Activated CD4-positive, alpha-beta T cell treated with anti-CD3 and anti-CD28 coated beads, Interleukin-2, amount 50 U/mL, for 24 hours (primary cell): ENCODE measurements at places on chromosomes 1 and 21.

- DNase-seq = no peak
Measured at GRCh38 chr1:37171691-37172090, 137.4 kb upstream of the GRIK3 start.

DNA sequence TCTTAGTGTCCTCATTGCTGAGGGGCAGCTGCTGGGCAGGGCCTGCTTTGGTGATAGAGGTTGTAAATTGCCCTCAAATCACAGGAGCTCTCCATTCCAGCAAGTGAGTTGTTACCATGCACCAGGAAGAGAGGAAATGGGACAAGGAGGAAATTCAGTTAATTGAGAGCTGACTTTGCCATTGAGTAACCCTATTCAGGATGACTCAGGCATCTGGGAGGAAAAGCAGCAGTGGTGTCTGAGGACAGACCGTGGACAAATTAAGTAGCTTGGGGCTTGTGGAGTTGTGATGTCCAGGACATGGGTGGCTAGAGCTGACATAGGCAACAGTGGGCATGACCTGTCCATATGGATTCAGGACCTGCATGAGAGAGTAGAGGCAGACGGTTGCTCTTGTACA lies 5.9 kb downstream of the ARHGEF10L start:
- no peak for DNase-seq

DNA sequence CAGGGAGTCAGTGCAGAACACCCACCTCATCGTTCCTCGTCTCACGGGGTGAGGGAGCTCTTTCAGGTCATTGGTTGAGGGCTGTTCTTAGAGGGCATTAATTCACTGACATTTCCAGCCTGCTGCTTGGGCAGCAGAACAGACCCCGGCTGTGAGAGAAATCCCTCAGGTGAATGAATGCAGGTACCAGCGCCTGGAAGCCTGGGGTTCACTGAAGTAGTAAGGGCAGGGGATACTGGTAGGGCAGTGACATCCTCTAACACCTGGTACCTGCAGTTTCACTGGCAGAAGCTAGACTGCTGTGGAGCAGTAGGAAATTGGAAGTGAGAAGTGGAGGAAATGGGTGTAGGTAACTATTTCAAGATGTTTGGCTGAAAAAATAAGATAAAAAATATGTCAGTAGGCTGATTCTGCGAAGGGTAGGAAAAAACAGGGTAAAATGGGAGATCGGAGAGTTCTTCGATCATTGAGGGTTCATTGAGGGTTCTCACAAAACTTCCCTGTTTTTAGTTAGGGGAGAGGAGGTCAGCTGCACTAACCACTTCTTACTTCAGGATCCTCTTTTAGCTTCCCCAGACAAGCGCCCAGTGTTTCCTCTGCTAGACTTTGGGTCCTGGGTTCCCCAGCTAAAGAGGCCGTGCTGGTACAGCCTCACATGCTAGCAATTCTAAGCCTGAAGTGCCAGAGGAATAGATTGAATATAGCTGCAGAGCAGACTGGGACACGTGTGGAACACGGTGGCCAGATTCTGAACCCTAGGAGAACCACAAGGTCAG lies 55.2 kb downstream of the RNF220 start:
- DNase-seq = no peak

- DNase-seq = peak; percentile 80
Measured at GRCh38 chr1:150561974-150562445, 12.8 kb downstream of the ADAMTSL4 start.

DNA sequence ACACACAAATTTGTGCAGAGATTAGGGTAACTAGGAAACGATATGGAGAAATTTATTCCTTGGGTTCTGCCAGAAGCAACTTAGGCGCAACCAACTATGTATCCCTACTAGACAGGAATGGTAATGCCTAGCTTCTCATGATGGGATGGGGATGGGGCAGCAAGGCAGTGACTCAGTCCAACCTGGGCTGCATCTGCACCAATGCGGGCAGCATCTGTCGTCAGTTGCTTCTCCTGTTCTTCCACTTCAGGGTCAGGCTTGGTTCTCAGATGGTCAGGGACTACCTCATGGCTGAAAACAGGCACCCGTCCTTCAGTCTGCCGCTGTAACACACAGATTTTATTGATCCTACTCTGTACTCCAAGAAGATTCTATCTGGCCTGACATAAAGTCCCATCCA lies 2.9 kb downstream of the MED8 start:
- no peak for DNase-seq

- DNase-seq = no peak
Measured at GRCh38 chr1:3668148-3668547, 15.8 kb downstream of the TP73 start.

DNA sequence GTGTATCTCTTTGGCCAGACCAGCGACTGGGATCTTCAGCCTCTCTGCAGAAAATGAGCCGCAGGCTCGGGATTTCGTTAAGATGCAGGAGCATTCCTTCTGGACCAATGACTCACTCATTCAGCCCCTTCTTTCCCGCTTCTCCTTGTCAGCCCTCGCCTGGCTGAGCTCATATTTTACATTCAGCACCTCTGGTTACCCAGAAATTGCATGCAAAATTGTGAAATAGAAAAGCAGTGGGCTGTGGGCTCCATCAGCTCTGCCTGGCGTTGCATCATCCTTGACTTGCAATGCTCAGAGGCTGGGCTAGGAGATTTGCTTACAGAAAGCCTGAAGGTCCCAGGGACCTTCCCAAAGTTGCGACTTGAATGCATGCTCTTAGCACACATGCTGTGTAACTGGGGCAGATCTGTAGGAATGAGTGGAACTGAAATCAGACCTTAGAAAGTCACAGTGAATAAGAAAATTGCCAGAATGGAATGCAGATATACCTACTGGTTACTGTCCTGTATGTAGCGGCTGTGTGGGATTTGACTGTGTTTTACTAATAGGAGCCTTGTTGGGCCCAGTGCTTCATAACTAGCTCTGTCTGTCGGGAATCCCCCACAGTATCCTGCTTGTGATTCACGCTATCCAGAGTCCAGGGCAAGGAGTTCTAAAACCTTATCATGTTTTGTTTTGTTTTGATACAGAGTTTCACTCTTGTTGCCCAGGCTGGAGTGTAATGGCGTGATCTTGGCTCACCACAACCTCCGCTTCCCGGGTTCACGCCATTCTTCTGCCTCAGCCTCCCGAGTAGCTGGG lies 444.8 kb downstream of the KIF26B start:
- no peak for DNase-seq

GRCh38 chr1:77757603-77758002 lies 2.0 kb downstream of the USP33 start:
- no peak for DNase-seq

GRCh38 chr1:158945061-158945460 lies 13.7 kb downstream of the PYHIN1 start:
- no peak for DNase-seq

GRCh38 chr1:29756901-29757725 lies 520.8 kb downstream of the PTPRU start:
- no peak for DNase-seq

DNA sequence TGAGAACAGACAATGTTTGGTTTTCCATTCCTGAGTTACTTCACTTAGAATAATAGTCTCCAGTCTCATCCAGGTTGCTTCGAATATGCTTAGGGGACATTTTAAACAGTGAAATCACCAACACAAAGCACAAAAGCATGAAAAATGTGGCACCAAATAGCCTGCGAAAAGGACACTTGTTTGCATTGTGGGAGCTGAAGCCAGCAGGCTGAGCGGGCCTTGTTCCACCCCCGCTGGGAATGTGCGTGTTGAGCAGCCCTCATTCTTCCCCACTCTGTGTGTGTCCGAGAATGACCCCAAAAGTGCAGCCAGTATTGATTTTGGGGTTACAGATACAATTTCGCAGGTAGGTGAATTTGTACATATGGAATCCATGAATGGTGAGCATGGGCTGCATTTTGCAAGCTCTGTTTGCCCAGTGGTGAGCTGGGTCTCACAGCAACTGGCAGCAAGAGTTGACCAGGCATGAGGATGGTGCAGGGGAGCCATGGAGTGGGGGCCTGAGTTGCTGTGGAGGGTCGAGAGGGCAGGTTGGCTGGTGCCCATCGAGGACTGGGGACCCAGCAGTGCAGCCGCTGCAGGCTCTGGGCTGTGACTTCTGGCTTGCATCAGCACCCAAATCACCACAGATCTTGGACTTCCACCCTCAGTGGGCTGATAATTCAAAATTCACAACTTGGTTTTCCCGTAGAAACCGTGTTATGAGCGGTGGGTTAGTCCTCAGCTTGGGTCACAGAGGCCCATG lies 29.4 kb downstream of the NENF start:
- no peak for DNase-seq

- DNase-seq = no peak
Measured at GRCh38 chr1:70284366-70284765, 63.2 kb downstream of the SRSF11 start.

DNA sequence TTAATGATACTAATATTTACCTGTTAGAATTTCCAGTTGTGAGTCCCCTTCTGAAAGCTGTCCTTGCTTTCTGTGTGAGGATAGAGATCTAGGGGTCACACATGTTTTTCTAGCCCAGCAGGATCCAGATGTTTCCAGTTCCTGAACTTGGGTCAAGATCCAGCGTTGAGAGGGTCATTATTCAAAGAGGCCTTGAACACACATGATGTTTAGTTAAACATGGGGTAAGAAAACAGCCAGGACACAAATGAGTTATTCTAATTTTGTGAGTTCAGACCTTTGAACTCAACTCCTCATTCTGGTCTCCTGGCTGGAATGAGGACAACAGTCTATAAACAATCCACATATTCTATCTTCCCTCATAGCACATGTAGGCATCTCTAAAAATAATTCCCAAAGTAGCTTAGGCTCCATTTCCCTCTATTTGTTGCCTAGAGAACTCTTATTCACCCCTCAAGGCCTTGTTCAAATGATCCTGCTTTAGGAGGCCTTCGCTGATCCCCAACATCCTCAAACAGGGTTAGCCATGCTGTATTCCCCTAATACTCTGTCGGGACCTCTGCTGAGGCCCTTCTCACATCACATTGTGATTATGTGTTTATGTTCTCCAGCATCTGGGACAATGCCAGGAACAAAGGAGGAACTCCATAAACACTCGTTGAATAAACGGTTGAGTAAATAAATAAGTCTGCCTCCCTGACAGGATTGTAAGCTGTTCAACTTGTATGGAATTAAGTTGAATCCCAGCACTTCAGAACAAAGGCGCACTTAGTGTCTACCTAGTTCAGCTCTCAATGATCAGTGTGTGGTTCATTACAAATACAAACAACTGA lies 15.0 kb upstream of the KCNN3 start:
- no peak for DNase-seq

DNA sequence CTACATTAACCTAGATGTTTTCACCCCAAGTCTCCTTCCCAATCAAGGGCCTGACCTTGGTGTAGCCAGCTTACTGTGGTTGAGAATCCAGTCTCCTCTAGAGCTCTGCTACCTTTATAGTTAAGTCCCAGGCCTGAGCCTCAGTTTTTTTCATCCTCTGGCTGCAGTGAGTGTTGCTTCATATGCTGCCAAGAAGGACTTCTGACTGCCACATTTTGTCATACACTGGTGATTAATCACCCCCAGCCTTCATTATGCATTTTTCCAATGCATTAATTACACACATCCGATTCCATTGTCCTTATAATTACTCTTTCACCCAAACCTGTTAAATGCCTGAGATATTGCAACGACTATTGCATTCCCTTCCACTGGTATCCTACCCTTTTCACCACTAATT lies 66.3 kb upstream of the FGGY start:
- no peak for DNase-seq

DNA sequence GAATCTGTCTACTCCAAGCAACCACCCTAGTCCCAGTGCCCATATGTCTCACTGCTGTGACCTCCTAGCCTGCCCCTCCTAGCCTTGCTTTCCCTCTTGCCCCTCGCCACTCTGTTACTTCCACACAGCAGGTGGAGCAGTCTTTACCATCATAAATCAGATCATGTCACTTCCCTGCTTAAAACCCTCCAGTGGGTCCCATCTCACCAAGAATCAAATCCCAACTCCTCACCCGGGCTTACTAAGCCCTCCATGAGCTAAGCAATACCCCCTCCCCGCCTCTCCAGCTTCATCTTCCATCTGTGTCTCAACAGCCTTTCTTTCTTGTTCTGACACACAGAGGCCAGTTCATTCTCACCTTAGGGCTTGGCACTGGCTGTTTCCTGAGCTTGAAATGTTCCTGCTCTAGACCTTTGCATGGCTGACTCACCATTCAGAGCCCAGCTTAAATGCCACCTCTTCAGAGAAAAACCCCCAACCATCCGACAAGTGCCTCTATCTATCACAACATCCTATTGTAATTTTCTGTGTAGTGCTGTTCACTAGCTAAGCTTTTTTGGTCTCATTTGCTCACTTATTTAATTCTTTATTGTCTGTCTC lies 22.3 kb downstream of the KNCN start:
- no peak for DNase-seq

GRCh38 chr21:44013380-44014088 lies 1.4 kb downstream of the TRAPPC10 start:
- DNase-seq = no peak

DNA sequence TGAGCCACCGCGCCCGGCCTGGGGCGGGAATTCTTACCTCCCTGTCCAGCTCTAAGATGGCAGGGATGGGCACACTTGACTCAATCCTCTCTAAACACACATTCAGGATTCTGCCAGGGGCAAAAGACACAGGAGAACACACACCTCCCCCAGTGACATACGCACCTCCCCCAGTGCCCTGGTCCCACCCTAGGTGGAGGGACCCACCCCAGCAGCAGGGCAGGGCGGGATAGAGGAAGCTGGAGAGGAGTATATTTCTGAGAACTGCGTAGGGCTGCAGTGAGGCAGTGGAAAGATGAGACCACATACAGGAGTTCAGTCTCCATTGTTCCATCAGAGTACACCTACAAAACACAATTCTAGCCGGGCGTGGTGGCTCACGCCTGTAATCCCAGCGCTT lies 92.5 kb downstream of the SDCCAG8 start:
- DNase-seq = no peak

GRCh38 chr1:57464756-57465155 lies 40.9 kb upstream of the DAB1 start:
- DNase-seq = no peak

DNA sequence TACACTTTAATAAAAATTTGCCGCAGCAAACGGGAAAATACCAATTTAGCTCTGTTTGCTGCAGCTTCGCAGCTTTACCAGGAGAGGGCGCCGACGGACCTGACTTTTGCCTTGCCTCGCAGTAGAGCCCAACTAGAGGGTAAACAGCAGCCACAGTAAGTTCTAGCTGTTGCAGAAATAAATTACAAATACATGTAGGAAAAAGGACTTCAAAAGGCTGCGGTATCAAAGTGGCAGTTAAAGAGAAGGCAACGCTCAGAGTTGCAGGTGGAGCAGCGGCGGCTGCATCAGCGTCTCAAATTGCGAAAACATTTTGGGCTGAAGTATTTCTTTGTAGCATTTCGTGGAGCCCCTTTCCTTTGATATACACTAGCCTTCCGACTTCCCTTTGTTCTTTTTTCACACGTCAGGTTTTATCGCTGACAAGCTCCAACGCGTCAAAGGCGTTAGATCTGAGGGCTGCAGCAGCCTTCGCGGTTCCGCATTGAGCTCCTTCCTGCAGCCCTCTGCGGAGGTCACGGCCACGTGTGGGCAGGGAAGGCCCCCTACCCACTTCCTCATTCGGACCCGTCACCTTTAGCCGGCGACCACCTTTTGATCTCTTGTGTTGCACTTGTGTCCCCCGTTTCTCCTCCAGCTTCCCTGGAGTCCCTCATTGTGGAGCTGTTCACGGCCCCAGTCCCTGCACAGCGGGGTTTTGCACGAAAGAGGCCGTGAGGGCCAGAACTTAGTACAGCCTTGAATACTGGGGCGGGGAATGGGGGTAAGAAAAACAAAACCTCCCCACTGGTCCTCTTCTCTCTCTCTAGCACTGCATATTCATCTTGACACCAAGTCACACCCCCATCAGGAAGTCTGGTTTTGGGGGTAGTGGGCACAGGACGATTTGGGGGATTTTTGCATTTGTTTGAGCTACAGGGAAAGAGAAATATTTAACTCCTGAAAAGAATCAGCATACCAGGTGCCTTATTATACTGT lies 72.8 kb downstream of the S1PR1 start:
- no peak for DNase-seq

- DNase-seq = no peak
Measured at GRCh38 chr21:41601573-41602368, 93.8 kb upstream of the TMPRSS2 start.
